ENCODE measurements at places on chromosomes 16 and 17.

GRCh38 chr17:80945736-80946135 is 45.9 kb upstream of the CHMP6 start:
- no peak for DNase-seq

DNA sequence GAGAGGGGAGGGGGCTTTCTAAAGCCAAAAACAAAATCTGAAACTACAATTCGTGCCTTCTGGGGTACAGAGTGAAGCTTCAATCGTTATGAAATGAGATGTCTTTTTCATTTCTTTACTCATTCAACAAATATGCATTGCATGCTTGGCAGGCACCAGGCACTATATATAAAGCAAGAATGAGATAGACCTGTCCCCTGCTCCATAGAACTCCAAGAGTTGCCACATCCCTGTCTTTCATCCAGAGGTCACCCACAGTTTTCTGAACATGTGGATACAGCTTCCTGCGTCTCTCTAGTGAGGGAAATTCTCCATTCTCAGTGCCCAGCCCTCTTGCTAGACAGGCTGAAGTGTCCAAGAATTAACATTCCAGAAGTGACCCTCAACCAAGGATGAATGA is 343.2 kb upstream of the MAF start:
- no peak for DNase-seq

DNA sequence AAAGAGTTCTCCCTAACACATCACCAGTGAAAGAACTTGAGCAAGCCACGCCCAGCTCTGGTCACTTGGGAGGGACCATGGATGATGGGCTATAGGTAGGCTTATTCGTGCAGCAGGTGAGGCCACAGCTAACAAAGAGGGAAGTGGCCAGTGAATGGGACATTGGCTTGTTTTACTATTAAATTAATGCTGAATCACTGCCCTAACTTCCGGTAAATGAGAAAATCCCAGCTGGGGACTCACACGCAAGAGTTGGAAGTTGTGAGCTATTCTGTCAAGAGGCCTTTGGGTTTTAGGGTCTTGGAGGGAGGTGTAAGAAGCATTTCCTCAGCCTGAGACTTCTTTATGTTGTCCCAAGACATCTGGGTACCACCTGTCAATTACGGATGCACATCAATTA is 315.3 kb downstream of the XYLT1 start:
- peak; percentile 92 for DNase-seq

GRCh38 chr17:39962642-39963220 is at the start of gene GSDMA:
Gene GSDMA, plus strand, starts transcription at chr17:39963004. Its CDS starts 2,684 bp downstream, at chr17:39965688.
- DNase-seq = no peak

DNA sequence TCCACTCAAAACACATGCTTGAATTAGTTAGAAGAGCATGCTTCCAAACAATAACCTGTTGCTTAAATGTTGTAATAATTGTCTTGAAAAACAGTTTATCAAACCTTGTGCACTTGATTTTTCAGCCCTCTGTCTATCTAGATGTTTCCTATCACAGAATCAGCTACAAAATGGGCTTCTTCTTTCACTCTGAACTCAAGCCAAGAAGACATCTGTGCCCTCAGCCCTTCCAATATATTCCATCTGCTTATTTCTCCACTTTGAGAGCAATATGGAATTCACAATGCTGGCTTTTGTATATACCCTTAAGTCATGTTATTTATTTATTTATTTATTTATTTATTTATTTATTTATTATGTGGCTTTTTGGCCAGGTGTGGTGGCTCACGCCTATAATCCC is 234.2 kb downstream of the TOX3 start:
- no peak for DNase-seq

- peak; percentile 64 for DNase-seq
Measured at GRCh38 chr17:80781211-80781610, 210.4 kb upstream of the CHMP6 start.

DNA sequence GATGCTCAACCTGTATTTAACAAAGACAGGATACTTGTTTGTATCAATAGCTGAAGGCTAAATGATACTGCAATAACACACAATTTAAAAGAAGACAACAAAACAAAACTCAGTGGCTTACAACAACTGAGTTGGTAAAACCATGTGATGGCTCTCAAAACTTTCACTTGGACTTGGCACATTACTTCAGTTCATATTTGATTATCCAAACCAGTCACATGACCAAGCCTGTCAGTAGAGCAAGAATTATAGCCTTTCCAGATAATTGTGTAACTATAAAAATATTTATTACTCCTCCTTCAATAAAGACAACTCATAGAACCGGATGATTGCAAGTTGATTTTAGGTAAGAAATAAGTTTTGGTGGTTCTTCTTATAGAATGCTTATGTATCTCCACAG is 56.8 kb downstream of the NQO1 start:
- no peak for DNase-seq

- DNase-seq = peak; percentile 51
Measured at GRCh38 chr17:30316736-30317135, 17.1 kb downstream of the TMIGD1 start.

- no peak for DNase-seq
Measured at GRCh38 chr17:79591014-79591590, 19.7 kb downstream of the RBFOX3 start.

GRCh38 chr16:51919736-51920135 is 627.2 kb downstream of the TOX3 start:
- no peak for DNase-seq

- no peak for DNase-seq
Measured at GRCh38 chr16:55645986-55646385, 9.8 kb upstream of the SLC6A2 start.

DNA sequence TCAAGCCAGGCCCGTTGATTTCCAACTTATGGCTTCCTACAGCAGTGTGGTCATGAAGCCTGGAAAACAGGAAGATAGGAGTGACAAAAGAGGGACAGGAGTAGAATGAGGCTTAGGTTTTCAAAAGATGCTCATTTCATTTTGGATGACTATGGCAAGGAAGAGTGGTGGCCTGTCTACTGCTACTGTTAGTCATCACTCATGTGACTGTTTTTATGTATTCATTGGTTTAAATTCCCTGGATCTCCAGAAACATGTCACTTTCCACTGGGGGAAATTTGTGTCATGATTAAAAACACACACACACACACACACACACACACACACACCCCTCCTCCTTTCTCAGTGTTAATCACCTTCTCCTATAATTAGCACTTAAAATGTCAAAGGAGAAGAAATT is 1.1 kb upstream of the CYLD start:
- DNase-seq = peak; percentile 86

- DNase-seq = no peak
Measured at GRCh38 chr17:74061758-74062157, 141.7 kb upstream of the RPL38 start.

- peak; percentile 95 for DNase-seq
Measured at GRCh38 chr17:60398227-60398959, 6.5 kb upstream of the USP32 start.

DNA sequence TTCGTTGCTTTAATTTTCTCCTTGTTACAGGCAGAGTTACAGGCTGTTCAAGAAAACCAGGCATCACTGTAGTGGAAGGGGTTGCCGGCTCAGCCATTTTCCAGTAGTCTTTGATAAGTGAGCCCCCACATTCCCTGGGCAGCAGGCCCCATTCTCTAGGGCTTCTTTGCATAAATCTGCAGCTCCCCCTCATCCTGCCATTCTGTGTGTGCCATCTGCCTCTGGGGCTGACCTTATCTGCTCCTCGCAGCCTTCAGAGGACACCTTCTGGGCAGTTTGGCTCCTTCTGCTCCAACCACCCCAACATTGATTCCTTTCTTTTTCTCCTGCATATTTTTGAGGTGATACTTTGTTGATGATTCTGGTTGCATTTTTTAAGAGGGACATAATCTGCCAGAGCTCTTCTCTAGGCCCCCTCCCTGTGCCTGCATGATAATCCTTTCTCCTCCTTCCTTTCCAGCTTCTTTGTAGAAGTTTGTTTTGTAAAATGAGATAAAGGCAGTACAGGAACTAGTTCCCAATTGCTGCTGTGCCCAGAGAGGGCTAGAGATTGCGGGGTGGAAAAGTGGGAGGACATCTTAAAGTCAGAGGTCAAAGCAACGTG is 17.1 kb downstream of the RND2 start:
- DNase-seq = no peak

GRCh38 chr17:46044989-46045388 is 45.9 kb downstream of the STH start:
- no peak for DNase-seq

- no peak for DNase-seq
Measured at GRCh38 chr16:56748826-56749225, 18.9 kb downstream of the NUP93 start.

GRCh38 chr17:61875804-61876203 is 12.5 kb upstream of the BRIP1 start:
- no peak for DNase-seq

DNA sequence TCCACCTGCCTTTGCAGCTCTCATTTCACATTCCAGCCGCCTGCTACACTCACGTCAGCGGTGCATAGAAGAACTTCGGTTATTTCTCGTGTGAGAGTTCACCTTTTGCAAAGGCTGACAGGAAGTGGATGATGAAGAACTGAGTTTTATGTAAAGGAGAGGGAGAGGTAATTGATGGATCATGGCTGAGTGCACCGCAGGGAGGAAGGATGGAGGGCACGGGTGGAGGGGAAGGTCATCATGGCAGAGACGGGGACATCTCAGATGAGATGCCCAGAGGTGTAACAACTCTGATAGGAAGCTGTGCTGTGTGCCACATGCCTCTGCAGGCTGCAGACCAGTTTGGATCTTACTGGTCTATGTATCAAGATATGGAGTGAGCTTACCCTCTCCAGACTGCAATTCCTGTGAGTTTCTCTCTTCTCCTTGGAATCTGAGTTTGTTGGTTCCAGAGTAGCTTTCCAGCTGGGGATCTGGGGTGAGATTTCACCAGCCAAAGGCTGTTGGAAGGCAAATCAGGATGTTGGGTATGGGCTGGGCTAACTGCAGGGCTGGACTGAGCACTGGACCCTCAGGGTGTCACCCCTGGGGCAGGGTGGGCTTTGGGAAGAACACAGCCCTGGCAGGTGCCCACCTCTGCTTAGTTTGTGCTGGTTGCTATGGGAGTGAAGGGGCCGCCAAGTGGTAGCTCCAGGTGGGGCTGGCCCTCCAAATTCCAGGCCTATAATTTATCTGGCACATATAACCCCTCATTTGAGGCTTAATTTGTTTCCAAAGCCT is 777.0 kb downstream of the KCNJ18 start:
- no peak for DNase-seq

- peak; percentile 5 for DNase-seq
Measured at GRCh38 chr16:17921357-17921978, 415.1 kb downstream of the NPIPA8 start.

DNA sequence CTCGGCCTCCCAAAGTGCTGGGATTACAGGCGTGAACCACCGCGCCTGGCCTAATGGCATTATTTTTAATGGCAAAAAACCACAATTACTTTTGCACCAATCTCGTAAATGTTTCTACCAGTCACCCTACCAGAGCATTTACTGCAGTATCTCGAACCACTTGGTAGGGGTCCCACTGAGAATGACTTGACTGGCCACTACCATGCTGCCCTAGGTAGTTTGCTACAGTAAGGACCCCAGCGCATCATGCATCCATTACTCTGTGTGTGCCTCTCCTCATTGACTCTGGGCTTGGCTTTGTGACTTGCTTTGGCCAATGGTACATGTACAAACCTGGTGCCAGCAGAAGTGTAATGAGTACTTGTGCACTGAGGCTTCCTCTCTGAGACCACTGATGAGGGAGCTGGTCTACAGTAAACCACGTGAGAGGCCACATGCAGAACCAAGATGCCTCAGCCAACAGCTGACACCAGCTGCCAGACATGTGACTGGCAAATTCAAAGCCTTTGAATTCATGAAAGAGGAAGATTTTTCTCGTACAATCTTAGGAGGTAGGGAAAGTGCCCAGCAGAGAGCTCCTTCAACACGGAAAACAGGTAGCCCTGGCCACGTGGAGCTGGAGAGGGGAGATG is 421.7 kb upstream of the C16orf82 start:
- no peak for DNase-seq

DNA sequence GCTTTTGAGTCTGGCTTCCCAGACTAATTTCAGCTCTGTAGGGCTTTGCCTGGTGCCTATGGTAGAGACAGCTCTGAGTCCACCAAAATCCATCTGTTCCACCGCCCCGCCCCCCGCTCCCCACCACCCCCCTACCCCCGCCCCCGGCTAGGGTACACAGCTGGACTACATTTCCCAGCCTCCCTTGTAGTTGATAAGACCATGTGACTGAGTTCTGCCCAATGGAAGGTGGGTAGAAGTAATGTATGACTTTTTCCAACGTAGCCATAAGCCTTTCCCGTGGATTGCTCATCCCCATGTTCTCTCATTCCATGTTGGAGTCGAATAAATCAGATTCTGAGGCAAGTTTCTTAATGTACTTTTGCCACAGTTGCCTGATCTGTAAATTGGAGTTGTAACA is 786.7 kb upstream of the EEF2KMT start:
- no peak for DNase-seq

GRCh38 chr17:39027455-39028035 is 60.3 kb upstream of the FBXO47 start:
- no peak for DNase-seq

- DNase-seq = no peak
Measured at GRCh38 chr16:60776281-60776680, 1260.0 kb downstream of the CDH8 start.

- no peak for DNase-seq
Measured at GRCh38 chr16:77775911-77776909, 12.2 kb upstream of the VAT1L start.

GRCh38 chr17:80980397-80981061 is 11.1 kb upstream of the CHMP6 start:
- no peak for DNase-seq

DNA sequence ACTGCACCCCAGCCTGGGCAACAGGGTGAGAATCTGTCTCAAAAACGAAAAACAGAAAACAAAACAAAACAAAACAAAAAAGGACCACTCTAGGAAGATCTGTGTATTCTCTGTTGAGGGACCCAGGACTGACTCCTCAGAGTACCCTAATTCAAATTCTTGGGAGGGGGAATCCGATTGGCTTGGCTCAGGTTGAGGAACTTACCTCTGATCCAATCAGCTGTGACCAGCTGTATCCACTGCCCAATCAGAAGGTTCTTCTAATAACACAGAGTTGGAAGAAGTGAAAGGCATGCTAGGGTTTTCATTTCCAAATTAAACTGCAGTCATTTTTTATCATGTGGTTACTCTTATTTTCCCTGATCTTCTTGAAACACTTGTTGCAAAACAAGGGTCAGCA is 105.9 kb upstream of the CACNG3 start:
- DNase-seq = peak; percentile 5

GRCh38 chr17:80704381-80704819 is 159.8 kb downstream of the RPTOR start:
- DNase-seq = no peak

DNA sequence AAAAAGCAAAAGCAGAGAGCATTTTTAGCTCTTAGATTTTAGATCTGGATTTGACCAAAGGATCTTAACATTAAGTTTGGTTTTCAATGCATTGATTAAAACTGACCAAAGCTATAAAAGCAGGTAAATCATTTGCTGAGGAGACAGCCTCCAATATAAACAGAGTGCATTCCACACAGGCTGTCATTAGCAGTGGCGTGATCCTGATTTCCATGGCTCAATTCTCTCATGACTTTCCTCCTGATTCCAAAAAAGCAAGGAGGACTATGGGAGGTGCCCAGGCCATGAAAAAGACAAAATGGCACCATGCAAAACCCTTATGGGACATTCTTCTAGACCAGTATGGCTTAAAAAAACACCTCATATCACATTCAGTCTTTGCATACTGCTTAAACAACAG is 53.5 kb downstream of the PARN start:
- no peak for DNase-seq
